T-helper 2 cell (primary cell): ENCODE measurements at places on chromosomes 13 and 19.

- DNase-seq = peak; percentile 82
These were observed 5.3 kb downstream of the ABCA7 start for GRCh38 chr19:1045247-1045603.

- no peak for DNase-seq
These were observed 1047.9 kb upstream of the SLC10A2 start for GRCh38 chr13:104114101-104114500.

GRCh38 chr19:19211499-19212420 is at the start of gene NCAN:
Gene NCAN (plus strand): TSS chr19:19211958. CDS start chr19:19216954, 4,996 bp downstream.
- DNase-seq = no peak

- DNase-seq = no peak
These were observed 146.3 kb downstream of the DCLK1 start for GRCh38 chr13:35984776-35985453.

GRCh38 chr13:109971006-109971405 is 184.6 kb upstream of the IRS2 start:
- DNase-seq = no peak

DNA sequence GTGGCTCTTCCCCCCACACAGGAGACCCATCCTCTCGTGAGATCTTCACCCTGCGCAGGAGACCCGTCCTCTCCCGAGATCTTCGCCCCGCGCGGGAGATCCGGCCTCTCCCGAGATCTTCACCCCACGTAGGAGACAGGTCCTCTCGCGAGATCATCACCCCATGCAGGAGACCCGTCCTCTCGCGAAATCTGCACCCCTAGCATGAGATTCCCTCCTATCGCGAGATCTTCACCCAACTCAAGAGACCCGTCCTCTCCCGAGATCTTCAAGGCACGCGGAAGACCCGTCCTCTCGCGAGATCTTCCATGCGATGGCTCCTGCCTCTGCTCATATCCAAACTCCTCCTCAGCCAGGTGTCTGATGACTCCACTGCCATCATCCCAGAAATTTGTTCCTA is 24.3 kb downstream of the LAIR2 start:
- DNase-seq = no peak

DNA sequence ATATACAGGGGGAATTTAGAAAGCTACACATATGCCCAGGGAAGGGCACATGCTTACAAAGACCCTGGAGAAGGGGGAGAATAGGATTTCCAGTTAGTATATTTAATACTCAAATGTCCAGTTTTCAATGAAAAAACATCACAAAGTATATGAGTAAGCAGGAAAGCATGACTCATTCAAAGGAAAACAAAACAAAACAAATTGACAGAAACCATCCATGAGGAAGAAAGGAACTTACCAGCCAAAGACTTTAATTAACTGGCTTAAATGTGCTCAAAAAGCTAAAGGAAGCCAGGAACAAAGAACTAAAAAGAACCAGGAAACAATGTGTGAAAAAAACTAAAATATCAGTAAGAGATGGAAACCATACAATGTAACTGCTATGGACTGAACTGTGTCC is 716.2 kb upstream of the ARGLU1 start:
- DNase-seq = no peak

- no peak for DNase-seq
These were observed 3.8 kb downstream of the MAMSTR start for GRCh38 chr19:48715681-48716171.

DNA sequence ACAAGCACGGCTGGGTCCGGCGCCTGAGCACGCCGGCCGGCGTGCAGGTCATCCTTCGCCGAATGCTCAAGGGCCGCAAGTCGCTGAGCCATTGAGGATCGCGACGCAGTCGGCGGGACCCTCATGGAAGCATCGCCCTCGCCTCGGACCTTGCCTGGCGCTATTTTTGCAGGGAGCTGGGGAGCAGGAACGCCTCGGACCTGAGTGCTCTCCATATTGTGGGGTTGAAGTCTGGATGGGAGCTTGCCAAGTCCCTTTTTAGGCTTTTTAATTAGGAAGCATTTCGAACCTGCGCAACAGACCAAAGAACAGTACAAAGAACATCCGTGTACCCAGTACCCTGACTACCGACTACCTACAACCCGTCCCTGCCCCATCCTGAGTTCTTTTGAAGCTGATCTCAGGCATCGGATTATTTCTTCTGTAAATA is 628 bp downstream of the MRPL34 start:
- DNase-seq = no peak

DNA sequence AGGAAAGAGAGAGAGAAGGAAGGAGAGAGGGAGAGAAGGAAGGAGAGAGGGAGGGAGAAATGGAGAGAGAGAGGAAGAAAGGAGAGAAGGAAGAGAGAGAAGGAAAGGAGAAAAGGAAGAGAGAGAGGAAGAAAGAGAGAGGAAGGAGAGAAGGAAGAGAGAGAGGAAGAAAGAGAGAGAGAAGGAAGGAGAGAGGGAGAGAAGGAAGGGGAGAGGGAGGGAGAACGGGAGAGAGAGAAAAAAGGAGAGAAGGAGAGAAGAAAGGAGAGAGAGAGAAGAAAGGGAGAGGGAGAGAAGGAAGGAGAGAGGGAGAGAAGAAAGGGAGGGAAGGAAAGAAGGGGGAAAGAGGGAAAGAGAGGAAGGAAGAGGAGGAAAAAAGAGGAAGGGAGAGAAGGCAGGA is 1070.7 kb downstream of the UQCRFS1 start:
- no peak for DNase-seq

GRCh38 chr19:17393002-17393401 is 994 bp downstream of the CCDC194 start:
- no peak for DNase-seq

DNA sequence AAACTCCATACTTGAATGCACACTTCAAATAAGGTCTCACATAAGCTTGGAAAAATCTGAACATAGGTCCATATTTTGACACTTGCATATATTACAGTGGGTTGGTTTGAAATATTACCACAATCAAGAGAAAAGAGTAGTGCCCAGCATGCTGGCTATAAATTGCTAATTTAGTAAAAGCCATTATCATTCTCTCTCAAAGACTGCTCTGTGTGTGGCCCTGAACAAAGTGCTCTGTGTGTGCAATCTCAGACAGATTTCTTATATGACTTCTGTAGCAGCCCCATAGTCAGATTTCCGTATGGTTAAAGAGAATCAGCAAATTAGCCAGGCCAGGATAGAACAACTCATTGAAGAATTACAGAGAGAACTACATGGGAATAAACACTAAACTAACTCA is 78.2 kb downstream of the LIG4 start:
- DNase-seq = no peak

- no peak for DNase-seq
These were observed 37.4 kb downstream of the CCNE1 start for GRCh38 chr19:29849208-29849607.

DNA sequence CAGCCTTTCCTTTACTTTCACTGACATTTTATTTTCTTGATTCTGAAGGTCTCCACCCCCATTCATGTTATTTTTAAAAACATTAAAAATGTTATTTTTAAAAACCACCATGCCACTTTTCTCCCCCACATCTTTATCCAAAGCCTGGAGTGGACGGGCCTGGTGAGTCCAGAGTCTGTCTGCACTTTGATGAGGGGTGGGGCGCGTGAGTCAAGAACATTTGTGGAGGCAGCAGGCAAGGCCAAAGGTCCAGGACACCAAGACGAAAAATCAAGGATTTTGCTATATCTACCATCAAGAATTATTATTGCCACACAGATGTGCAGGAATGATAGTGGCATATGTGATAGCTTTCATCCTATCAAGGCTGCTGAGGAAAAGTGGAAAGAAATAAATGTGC is 224.9 kb downstream of the FGF9 start:
- no peak for DNase-seq

GRCh38 chr13:24618011-24618955 is 61.9 kb upstream of the ATP12A start:
- DNase-seq = peak; percentile 91

DNA sequence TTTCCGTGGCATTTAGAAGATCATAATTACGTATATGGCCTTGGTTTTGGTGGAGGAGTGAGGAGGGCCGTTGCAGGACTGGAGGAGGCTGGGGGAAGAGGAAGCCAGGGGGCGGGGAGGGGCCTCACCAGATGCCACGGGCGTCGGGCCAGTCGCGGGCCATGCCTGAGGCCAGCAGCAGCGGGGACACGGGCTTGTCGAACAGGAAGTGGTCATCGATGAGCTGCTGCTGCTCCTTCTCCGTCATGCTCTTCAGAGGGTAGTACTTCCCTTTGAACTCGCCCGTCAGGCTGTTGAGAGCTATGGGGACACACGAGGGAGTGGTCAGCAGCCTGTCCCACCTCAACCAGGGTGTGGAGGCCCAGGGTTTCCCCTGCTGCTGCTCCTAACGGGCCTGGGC is 11.1 kb downstream of the CKM start:
- no peak for DNase-seq

DNA sequence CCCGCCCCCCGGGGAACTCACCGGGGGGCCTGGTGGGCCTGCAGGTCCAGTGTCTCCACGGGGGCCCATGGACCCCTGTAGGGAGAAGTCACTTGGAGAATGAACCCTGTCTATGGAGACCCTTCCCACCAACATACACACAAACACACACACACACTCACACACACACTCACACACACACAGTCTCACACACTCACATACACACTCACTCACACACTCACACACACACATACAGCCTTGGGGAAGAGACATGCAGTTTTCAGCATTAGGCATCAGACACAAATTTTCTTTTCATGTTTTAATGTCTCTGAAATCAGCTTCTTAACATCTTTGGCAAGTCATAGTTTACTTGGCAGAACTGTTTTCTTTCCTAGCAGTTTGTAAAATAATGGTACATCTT is 31.0 kb upstream of the OLFM2 start:
- no peak for DNase-seq

DNA sequence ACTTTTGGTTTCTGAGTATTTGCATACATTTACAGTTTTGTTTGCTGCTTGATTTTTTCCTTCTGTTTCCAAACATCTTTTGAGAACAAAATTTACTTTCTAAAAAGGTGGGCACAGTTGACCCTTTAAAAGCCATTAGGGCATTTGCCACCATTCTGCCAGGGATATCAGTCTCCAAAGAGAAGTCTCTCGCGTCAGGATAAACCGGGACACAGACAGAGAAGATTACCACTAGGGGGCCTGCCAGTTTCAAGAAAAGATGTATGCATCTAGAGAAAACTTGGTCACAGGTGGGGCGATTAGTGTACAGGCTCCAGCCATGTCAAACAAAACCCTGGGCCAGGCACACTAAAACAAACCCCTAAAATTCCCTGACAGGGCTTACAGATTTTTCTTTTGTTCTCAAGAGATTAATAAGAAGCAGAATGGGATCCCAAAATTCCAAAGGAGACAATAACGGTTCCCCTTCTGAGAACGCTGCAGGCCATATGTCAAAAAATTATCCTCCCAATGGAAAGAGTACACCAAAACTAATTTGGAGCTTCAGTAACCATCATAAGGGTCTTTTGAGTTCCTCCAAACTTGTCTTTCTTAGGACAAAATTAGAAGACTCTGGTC is 10.7 kb upstream of the PABPC3 start:
- DNase-seq = no peak

DNA sequence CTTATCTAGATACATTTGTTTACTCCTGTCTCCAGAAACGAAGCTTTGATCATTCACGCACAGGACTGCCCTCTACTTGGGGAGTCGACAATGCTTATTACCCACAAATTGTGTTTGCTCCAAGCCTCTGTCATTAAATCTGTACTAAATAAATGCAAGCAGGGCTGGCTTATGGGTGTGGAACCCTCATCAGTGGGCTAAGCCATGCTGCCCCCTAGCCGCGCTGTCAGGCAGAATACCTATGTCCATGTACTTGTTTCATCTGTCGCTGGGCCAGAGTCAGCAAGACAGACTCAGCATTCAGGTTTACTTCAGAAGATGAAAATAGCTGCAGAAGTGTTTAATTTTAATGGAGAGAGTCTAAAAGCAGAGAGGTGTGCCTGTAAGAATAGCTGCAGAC is 110.0 kb upstream of the PRR20A start:
- DNase-seq = no peak

DNA sequence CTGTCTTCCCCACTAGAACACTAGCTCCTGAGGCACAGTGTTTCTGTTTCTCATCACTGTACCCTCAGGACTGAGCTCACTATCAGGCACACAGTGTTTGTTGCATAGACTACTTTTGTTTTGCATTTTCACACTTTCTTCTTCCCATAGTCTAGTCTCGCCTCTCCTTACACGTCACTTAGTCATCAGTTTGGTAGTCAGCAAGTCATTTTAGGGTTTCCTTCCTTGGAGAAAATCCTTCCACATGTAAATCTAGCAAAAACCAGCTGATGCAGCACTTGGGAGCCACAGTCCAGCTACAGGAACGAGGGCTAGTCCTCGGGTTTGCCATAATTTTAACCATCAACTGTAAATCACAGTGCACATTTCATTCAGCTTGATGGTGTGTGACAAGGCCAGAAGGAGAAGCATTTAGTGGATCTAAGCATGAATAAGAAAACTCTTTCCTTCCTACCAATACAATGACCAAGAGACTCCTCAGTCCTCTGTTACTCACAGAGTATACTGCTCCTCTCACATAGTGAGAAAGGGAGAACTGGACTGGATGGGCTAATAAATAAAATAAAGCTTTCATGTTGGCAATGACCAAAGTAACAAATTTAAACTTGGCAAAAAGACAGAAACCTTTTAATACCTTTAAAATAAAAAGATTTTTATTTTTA is 221.0 kb downstream of the KLF12 start:
- DNase-seq = peak; percentile 19

DNA sequence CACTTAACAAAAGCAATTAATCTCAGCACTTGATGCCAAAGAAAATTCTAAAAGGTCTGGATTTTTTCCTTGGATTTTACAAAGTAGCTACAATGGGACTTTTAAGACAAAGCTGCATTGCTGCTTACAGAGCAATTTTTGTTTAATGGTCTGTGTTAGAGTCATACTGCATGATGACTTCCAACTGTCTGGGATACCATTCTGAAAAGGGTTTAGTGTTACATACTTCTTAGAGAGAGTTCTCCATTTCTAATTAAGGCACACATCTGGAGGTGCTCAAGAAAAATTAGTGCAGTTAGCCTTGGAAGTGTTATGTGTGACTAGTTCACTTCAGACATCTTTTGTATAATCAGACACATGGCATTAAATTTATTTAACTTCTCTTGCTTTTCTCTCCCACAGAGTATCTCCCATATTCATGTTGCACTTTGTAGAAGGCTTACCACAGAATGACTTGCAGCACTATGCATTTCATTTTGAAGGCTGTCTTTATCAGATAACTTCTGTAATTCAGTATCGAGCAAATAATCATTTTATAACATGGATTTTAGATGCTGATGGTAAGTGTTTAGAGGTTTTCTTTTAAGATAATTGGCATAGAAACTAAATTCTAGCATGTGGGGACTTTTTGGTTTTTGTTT is 35.1 kb downstream of the USPL1 start:
- no peak for DNase-seq

- peak; percentile 73 for DNase-seq
These were observed 8.8 kb downstream of the GTPBP3 start for GRCh38 chr19:17346109-17346671.
